ENCODE measurements at places on chromosomes 5 and 9.

- DNase-seq = no peak
These were observed 39.6 kb upstream of the RXRA start for GRCh38 chr9:134286471-134287245.

DNA sequence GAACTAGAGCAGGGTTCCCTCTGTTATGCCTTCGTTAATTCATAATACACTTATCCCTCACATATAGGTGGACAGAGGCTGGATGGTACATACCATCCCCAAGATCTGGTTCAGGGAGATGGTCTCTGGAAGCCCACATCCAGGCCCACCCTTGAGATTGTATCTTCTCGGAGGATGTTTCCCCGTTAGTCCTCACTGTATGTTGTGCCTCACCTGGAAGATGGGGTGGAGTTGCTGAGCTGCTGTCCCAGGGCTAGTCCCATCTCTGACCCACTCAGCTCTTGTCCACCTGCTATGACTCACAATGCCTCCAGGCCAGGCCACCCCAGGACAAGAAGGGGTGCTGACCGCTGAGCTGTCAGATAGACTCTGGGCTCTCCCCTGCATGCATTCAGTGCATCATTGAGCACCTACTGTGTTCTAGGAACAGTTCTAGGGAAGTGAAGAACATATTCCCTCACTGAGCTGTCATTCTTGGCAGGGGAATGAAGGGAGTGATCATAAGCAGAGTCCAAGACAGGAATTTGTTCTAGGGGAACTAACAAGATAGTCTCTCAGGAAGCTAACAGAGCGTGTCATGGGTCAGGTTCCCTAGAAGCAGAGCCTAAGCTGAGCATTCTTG is at the start of gene CBY3:
Gene CBY3 (minus strand): TSS at position 255 of the 622 bp plus-strand sequence. CDS start 116 bp downstream, at position 139.
- DNase-seq = no peak

DNA sequence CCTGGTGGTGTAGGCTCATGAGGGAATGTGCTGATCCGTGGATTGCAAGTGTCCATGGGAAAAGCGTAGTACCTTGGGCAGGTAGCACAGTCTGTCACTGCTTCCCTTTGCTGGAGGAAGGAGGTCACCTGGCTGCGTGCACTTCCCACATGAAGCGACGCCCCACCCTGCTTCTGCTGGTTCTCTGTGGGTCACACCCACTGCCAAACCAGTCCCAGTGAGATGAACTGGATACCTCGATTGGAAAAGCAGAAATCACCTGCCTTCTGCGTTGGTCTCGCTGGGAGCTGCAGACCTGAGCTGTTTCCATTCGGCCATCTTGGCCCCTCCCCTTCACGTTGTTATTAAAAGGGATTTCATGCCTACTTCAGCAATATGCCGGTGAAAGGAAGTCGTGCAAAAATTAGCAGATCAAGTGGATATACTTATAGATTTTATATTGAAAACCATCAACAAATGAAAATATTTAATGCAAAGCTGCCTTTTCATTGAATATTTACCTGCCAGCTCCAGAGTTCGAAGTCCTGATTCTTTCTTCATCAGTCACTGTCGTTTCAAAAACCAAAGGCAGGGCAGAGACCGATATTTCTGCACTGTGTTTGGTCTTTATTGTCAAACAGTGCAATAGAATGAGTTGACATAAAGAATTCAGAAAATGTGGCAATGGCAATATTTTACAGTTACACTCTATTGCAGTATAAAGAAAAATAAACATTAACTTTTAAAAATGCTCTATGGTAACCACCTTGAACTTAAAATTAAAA is 123.2 kb downstream of the JAKMIP2 start:
- DNase-seq = no peak

DNA sequence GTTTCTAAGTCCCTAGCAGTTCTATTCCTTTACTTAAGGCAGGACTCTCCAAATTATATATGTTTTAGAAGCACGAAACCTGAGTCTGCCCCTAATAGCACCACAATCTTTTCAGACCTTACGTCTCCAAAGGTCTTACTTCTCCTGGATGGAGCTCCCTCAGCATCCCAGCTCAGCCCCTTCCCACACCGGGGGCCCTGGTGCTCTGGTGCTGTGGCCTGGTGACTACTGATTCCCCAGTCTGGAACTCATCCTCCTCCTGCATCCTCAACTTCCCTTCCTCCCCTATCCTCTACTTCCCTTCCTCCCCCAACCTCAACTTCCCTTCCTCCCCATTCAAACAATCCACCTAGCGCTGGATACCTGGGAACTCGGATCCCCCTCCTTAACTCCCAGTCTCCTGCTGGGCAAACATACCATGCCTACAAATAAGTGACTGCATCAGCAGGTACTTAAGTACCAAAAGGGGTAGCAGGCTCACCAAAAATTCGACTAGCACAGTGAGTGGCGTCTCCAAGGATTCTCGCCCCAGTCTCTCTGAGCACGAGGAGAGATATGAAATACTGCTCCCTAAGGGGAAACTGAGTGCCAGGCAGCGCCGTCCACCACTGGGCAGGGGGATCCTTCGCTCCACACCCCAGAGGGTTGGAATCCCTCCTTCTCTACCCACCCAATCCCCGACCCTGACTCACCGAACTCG is 831 bp downstream of the IGFBPL1 start:
- no peak for DNase-seq

GRCh38 chr5:35197351-35197750 is 32.9 kb downstream of the PRLR start:
- DNase-seq = no peak

DNA sequence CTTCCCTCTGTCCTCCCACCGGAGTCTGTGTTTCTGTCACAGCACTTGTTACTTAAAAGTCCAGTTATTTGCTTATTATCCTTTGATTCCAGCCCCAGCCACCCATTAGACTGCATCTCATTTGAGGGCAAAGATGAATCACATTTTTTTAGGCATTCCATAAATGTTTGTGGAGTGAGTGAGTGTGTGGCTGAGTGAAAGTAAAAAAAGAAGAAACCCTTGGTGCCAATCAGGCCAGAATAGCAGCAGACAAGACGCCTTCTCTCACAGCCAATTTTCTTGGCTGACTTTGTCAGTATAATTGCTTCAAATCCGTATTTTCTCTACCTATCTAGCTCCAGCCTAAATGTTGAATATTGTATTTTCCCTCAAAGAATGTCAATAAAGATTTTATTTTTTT is 613.0 kb upstream of the WWC1 start:
- DNase-seq = no peak

DNA sequence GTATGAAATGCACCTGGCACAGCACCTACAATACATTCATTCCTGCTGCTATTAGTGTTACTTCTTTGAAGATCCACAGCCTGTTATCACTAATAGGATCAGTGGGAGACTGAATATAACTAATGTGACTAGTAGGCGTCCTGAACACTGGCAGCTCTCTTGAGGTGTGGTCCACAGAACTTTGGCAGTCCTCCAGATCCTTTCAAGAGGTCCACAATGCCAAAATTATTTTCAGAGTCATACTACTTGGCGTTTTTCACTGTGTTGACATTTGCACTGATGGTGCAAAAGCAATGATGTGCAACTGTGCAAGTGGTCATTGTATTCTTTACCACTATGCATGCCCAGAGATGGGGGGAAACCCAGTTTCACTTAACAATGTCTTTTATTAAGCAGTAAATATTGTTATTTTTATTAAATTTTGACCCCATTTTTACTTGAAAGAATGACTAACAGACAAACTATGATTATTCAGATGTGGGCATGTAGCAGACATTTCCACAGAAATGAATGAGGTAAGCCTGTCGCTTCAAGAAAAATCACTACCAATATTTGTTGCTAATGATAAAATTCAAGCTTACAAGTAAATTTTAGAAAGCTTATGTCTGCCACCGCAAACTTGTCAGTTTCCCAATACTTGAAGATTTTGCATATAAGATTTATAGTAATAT is 48.9 kb downstream of the ADRB2 start:
- no peak for DNase-seq

All from CD8-positive, alpha-beta T cell (primary cell).